Activated naive CD4-positive, alpha-beta T cell (primary cell): ENCODE measurements at places on chromosomes 6 and 20.

GRCh38 chr20:63178446-63178820 lies 37.5 kb downstream of the YTHDF1 start:
- DNase-seq: no peak

- no peak for DNase-seq
These were observed 98.3 kb downstream of the SIM1 start for GRCh38 chr6:100366419-100366818.

- no peak for DNase-seq
These were observed 10.8 kb upstream of the ARMC2 start for GRCh38 chr6:108837236-108837971.

GRCh38 chr6:146357578-146358430 lies 185.8 kb upstream of the RAB32 start:
- DNase-seq: no peak

GRCh38 chr6:36136034-36136433 lies 5.7 kb downstream of the MAPK13 start:
- DNase-seq: no peak
